ENCODE measurements at places on chromosomes 2 and 18.

GRCh38 chr2:53740170-53740569 is 27.4 kb upstream of the CHAC2 start:
- peak; percentile 58 for DNase-seq

DNA sequence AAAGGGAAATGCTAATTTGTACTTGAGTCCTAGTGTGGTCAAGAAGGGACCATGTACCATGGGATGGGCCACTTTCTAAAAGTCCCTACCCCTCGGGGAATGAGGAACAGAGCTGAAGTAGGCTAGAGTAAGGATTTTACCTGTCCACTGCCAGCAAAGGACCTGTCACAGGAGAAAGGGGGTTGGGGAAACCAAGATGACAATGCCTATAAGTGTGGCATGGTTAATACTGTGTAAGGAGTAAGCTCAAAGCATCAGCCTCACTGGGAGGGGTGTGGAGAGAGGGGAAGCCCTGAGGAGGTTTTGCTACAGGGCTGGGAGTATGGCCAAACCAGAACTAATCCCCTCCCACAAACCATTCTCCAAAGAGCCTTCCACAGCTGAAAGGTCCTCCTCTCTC is 15.8 kb downstream of the GKN2 start:
- DNase-seq, result peak; percentile 44

- DNase-seq, result no peak
These were observed 91.8 kb upstream of the RFX8 start for GRCh38 chr2:101566632-101567228.

- DNase-seq, result no peak
These were observed 269.4 kb upstream of the NRXN1 start for GRCh38 chr2:51301381-51301780.

GRCh38 chr2:176188774-176189680 is 559 bp downstream of the HOXD1 start:
- no peak for DNase-seq

GRCh38 chr2:176997074-176997791 is 215.4 kb upstream of the HNRNPA3 start:
- peak; percentile 95 for DNase-seq

- no peak for DNase-seq
These were observed 32.3 kb downstream of the KLF7 start for GRCh38 chr2:207133458-207133819.

- no peak for DNase-seq
These were observed 39.3 kb downstream of the NGEF start for GRCh38 chr2:232973796-232974195.

DNA sequence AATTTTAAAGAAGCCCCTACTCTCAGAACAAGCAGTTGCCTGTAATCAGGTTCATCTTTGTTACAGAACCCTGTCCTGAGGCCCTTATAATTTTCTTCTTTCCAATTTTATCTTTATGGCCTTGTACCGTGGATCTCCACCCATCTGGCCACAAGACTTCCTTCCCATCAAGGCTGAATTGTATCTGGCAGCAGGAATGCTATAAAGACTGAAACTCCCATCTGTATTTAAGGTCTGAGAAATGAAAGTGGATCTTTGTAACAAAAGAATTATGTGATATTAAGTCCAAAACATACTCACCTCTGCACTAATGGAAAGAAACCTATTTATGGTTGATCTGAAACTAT is 91.8 kb downstream of the METTL8 start:
- peak; percentile 47 for DNase-seq

DNA sequence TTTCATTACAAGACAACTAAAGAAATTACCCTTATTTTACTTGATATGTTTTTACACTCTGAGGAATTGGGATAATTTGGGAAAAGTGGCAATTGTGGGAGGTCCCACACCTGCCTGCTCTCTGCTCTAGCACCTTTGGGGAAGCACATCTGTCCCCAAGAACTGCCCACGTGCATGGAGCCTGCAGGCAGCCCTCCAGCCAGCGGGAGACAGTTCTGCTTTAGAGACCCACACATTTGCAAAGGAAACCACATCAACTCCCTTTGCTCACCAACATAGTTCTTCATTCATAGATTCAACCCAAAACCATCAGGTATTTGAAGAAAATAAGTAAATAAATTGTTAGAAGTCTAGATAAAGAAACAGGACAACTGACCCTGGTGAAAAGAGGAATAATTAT is 239.9 kb upstream of the ID2 start:
- DNase-seq, result no peak

GRCh38 chr2:128375454-128375853 is 56.8 kb upstream of the HS6ST1 start:
- no peak for DNase-seq

DNA sequence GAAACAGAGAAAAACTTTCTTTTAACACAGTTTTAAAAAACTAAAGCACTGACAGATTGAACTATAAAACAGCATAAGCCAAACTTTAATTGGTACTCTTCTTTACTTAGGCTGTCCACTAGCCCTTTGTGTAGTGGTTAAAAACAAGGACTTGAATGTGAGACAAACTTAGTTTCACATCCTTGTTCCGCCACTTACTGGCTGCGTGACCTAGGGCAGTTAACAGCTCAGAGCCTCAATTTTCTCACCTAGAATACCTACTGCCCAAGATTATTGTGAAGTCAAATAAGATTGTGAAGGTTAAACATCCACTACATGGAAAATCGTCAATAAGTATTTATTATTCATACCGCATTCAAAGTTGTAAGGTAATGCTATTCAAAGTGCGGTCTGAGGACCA is 2.0 kb downstream of the WDR35 start:
- DNase-seq, result no peak

DNA sequence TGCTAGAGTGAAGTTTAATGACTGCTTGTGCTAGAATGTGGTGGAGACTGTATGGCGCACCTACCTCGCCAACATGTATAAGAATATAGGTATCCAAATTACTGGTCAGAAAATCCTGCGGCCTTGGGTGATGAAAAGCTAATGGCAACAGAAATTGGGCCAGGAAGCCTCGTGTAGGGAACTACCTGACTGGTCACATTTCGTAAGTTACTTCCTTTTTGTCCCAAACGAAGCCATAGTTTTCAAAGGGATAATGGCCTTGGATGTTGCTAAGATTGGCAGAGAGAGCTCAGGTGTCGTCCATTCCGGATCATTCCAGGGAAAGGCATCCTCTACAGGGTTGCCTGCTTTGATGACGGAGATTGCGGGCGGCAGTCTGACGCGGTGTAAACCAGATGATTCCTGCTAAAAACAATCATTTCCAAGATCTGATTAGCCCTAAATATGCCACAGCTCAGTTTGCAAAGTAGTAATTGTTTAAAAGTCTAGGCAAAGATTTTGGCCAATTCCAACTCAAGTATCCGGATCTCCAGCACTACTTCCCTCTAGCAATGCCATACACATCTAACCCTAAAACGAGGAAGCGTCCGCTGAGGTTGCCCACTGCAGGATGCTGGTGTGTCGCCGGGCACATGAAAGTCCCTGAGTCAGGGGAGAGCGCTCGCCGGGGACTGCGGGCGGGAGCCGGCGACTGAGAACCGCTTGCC is 708 bp upstream of the MALT1 start:
- DNase-seq, result no peak

DNA sequence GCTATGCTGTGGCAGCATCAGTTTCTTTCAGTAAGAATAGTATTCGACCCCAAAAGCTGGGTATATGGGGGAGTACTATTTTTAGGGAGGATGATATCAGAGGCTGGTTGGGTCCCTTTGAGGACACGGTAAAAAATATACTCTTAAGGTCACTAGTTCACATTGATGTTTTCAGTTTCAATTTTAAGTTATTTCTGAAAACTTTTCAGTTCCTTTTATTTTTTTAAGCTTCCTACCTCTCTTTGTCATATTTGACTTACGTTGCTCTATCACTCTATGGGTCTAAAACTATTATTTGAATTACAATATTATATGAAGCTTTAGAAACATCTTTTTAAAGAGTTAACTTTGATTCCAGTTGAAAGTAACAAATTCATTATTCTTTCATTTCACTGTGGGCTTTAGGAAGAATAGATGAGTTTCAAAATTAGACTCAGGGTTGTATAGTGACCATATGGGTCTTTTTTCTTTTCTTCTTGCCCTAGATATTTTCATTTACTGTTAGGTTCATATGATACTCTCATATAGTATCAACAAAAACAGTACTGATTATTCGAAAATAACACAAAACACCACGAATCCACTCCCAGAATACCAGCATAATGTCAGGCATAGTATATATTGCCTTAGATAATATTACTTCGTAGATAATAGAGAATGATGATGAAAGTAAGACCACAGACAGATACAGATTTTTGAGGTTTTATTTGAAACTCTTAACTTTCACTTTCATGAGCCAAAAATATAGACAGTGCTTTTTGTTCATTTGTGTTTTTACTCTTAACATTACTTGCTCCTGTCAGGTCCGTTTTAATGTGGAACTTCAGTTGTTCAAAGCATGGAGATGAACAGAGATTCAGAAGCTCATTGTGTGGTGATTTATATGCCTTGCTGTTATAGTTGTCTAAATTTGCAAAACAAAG is 9.8 kb downstream of the RMDN2 start:
- no peak for DNase-seq

- DNase-seq, result peak; percentile 18
These were observed 945.0 kb upstream of the CRIM1 start for GRCh38 chr2:35410431-35411061.

- DNase-seq, result no peak
These were observed 376.8 kb upstream of the NT5C1B start for GRCh38 chr2:18966131-18966530.

Data from fibroblast of the aortic adventitia (primary cell).